ENCODE measurements at places on chromosomes 4 and X.

- no peak for DNase-seq
These were observed 321.3 kb downstream of the GALNTL6 start for GRCh38 chr4:172134521-172134920.

DNA sequence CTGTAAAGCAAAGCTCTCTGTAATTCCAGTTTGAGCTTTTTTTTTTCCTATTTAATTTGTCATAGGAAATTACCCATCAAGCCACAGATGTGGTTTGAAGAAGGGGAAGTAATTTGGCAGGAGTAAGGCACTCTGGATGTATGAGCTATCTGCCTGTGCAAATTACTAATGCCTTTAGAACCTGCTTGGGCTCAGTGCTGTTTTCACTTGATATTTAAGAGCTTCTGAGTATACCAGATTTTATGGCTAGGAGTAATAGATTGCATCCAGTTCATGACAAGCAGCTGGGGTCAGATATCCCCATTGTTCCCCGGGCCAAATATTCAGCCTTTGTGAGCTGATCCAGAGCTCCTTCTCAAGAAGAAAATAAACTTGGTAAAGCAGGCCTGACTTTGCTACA is 89.1 kb downstream of the DCAF8L2 start:
- DNase-seq = no peak

GRCh38 chrX:113422323-113422722 is 581.7 kb upstream of the AMOT start:
- DNase-seq = no peak

DNA sequence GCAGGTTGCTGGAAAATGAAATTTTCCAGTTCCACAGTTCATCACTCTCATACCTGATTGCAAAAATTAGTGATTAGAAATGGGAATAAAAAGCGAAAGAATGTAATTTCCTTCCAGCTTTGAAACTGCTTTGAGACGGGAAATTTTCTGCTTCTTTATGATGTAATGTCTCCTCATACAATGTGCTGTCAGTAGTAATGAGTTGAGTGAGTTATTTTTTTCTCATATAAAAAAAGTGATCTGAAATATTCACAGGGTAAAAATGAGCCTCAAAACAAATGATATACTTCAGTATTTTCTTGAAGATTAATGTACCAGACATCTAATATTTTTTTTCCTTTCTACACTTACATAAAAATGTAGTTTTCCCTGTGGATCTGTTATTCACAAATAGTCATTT is 179.1 kb upstream of the FAT4 start:
- DNase-seq = no peak

DNA sequence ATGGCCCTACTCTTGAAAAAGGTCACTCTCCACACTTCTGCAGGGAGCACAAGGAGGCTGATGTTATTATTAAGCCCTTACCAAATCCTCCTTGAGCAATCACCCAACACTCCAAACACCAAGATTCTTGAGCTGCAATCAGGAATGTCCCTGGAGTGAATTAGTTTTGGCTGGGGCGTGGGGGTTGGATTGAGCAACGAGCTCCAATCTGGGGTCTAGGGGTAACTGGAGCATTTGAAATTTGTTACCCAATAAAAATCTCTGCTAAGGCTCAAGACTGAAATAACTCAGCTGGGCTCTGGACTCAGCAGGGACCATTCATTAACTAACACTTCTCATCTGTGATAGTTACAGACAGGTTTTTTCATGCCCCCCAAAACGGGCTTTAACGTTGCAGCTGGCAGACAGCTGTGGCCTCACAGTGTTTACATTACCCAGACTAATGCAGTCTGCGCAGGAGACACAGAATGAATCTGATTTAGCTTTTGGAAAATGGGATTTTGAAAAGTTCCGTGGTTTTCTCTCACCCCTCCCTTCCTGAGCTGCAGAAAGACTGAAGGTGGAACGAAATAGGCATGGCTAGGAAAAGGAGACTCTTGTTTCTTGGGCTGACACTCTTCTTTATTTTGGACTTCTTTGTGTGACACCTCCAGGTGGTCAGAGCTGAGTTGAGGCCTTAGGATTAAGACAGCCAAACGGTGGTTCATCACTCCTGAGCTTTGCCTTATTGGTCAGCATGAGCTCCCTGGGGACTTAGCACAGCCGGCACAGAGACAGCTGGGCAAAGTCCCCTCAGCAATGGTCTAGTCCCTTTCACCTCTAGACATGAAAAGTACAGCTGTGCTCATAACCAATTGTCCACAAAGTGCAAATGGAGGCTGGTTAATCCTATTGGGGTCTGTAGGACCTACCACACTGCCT is 26.6 kb downstream of the PLAC1 start:
- DNase-seq = no peak

- DNase-seq = no peak
These were observed 8.5 kb downstream of the SMS start for GRCh38 chrX:21948897-21949578.

GRCh38 chr4:189815404-189816192 is 125.1 kb upstream of the FRG1 start:
- no peak for DNase-seq

DNA sequence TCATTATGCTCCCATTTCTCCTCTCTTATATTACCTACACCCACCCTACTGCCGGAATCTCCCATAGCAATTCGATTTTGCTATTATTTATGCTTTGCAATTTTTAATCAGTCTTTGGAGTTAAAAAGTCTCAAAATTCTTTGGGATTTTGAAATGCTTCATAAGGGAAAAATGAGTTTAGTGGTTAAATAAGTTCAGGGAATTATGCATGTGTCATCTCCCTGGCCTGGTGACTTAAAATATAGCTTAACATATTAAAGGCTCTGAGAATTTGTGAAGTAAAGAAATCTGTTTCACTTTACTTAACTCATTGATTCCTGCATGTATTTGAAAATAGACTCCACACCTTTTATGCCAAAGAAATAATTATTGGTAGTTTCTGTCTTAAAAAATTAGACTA is 185.1 kb upstream of the DIPK2B start:
- no peak for DNase-seq

DNA sequence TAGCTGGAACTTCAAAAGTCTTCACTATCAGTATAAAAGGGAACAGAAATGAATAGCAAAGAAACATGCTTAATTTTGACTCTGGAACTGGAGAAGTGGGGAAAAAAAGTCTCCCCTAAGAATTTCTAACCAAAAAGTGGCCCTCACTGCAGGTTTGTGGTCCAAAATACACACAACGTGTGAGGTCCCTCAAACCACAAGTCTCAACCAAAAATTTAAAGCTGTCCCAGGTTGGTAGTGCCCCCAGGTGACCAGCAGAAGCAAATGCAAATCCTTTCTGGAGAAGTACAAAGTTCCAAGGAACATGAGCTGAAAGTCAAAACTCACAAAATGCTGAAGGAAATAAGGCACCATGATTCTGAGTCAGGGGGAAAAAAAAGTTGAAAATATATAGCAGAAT is 23.6 kb upstream of the VAMP7 start:
- DNase-seq = peak; percentile 9

- DNase-seq = no peak
These were observed 11.3 kb upstream of the SMS start for GRCh38 chrX:21929209-21929608.

- DNase-seq = no peak
These were observed 41.1 kb upstream of the AFF2 start for GRCh38 chrX:148459343-148459742.

GRCh38 chr4:73479323-73479722 is 2.2 kb upstream of the AFM start:
- no peak for DNase-seq

GRCh38 chr4:168710353-168710946 is 213.6 kb downstream of the PALLD start:
- DNase-seq = peak; percentile 6

DNA sequence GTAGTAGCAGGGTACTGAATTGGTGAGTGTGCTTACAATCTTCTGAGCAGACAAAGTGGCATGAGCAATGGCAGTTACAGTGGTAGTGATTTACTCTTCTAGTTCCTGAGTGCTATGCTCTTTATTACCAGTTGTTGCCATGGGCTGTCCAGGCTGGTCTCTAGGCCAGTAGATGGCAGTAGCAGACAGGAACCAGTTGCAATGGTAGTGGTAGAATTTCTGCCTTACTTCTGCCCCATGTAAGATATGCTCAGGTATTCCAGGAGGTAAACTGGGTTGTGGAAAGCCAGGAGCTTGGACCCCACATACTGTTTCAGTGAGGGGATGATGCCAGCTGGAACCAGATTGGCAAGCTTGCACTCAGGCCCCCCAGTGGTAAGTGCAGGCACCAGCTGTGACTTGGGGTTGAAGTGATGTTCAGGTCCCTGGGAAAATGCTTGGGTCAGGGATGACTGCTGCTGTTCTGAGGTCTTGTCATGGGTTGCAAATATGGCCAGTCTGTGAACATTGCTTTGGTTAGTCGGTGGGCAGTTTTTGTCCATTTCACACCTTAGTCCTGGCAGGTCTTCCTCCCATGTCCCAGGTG is 63.0 kb upstream of the ZXDB start:
- DNase-seq = peak; percentile 27

DNA sequence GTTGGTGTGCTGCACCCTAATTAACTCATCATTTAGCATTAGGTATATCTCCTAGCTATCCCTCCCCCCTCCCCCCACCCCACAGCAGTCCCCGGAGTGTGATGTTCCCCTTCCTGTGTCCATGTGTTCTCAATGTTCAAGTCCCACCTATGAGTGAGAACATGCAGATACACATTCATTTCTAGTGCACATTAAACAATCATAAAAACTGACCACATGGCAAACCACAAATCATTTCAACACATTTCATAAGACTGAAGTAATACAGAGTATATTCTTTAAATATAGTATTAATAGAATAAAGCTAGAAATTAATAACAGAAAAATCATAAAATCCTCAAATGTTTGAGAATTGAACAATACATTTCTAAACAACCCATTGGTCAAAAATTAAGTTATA is 34.1 kb downstream of the PRKG2 start:
- no peak for DNase-seq

- peak; percentile 60 for DNase-seq
These were observed 138.0 kb downstream of the RBMX2 start for GRCh38 chrX:130539721-130540321.

- no peak for DNase-seq
These were observed 26.4 kb upstream of the SMIM14 start for GRCh38 chr4:39664828-39665731.

- peak; percentile 56 for DNase-seq
These were observed 224.6 kb downstream of the BCOR start for GRCh38 chrX:39873117-39873516.

DNA sequence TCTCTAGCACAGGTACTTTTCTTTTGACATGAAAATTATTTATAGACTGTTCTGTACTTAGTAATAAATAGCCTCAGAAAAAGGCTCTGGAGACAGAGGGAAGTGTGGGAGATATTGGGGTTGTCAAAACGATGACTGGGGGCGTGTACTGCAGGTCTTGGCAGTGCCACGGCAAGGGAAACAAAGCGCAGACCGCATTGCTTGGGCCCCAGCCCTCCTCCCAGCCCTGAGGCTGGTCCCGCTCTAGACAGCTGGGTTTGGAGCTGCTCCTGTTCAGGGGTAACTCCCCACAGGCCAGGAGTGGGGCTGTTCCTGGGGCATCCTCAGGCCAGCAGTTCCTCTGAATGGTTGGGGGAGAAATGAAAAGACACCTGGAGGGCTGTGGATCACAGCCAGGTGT is 131.7 kb downstream of the RASL11B start:
- no peak for DNase-seq

DNA sequence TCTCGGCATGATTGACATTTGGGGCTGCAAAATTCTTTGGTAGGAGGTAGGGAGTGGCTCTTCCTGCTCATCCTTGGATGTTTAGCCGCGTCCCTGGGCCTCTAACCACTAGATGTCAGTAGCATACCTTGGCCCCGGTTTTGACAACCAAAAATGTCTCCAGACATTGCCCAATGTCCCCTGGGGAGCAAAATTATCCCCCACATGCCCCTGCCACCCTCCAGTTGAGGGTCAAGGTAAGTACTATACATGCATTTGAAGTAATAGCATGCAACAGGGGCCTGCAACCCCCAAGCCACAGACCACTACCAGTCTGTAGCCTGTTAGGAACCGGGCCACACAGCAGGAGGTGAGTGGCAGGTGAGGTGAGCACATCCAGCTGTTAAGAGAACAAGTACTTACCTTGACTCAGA is 17.6 kb upstream of the KIAA1210 start:
- DNase-seq = peak; percentile 19

GRCh38 chrX:35622040-35622439 is 176.1 kb upstream of the MAGEB16 start:
- DNase-seq = no peak
